ENCODE measurements at places on chromosomes 2 and 18. TPM values are rescaled to one million over a fixed set of nuclear protein-coding genes. Genes with fewer than 3 reads are reported as not detected.

The MERTK gene
- total RNA-seq: 0.07 TPM

The WDPCP gene
- 3.7 TPM for total RNA-seq

The LINC00305 gene
- total RNA-seq: not detected

The ALK gene
- total RNA-seq: not detected

The CHRNG gene
- total RNA-seq: not detected

DNA sequence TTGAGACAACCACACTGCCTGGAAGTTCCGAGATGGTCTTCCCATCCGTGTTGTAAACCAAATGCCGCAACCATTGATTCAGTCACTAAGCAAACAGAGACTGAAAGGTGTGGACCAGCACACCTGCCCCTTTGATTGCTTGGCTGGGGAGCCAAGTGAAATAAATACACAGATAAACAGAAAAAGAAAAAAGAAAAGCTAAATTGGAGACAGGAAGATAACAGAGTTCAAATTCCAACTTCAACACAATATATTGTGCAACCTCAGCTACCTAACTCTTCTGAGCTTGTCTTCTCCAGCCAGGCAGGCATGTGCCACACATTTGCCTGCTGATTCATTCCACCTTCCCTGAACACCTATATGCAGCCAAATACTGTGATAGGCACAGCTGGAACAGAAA is 110.9 kb downstream of the PID1 start:
- peak; percentile 24 for DNase-seq

GRCh38 chr18:55503167-55503820 is 84.7 kb downstream of the TCF4 start:
- DNase-seq: no peak

DNA sequence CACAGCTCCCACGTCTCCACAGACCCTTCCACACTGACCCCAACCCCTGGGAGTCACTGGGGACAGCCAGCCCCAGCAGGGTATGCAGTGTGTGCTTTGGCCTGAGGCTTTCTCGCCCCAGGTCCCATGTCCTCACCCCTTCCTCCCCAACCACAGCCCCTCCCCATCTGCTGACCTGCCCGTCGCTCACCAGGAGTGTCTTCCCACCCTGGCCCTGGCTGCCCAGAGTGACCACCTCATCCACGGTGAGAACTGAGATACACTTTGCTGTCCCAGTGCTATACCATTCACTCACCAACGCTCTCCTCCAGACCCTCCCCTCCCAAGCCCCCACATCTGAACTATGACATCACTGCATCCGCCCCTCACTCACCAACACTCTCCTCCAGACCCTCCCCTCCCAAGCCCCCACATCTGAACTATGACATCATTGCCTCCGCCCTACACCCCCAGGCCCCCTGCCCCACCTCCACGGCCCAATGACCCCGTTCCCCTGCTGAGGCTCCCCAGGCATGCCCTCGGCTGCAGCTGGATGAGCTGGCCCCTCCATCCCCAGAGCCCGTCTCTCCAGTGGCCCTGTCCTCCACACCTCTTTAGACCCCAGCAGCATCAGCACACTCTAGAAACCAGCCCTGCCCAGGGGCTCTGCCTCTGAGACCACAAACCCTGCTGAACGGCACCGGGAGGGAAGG is 55.2 kb downstream of the ANKMY1 start:
- DNase-seq: no peak

- DNase-seq: no peak
These were observed 7.3 kb upstream of the CHN1 start for GRCh38 chr2:175012516-175012915.

DNA sequence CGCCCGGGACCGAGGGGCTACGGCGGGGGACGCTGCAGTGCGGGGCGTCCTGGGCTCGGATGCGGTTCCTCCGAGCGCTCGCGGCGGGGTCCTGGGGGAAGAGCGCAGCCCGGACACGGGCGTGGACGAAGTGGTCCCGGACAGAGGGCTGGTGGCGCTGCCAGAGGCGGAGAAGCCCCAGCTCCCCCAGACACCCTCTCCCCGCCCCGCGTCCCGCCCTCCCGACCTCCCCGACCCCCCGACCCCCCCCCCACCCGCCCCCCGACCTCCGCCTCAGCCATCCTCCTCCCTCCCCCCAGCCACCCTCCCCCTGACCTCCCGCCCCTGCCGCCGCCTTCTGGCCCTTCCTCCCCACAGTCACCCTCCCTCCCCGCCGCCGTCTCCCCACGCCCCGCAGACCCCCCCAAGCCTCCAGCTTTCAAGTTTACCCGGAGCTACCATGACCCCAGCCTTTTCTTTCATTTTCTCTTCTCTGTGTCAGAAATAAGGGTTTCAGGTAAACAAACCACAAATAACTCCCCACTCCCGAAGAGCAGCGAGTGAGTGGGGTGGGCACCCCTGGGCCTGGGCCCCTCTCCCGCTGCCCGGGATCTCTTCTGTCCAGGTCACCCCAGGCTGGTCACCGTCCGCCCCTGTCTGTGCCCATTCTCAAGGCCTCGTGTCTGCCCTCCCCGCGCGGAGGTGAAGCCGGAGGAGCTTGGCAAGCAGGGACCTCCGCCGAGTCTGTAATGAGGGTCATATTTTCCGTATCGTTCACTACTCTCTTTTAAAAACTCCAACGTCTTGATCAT is 5.1 kb downstream of the NFATC1 start:
- no peak for DNase-seq

- DNase-seq: no peak
These were observed 44.3 kb upstream of the KCNG2 start for GRCh38 chr18:79753391-79753851.

DNA sequence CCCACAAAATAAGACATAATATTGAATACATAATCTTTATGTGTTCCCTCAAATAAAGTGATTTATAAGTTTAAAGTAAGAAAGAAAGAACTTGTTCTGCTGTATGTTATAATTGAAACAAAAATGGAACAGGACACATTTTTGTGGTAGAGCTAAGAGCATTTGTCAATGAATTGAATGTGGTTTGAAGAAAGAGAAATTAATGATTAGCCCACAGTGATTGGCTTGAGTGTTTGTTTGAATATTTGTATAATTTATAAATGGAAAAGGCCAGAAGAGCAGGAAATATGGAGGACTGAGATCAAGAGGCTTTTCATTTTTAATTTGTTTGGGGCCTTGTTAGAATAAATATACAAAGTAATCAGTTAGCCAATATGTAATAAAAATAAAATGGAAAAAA is 395.1 kb upstream of the CDH19 start:
- no peak for DNase-seq

- peak; percentile 1 for DNase-seq
These were observed 1208.8 kb upstream of the LRRTM1 start for GRCh38 chr2:81513328-81513727.

DNA sequence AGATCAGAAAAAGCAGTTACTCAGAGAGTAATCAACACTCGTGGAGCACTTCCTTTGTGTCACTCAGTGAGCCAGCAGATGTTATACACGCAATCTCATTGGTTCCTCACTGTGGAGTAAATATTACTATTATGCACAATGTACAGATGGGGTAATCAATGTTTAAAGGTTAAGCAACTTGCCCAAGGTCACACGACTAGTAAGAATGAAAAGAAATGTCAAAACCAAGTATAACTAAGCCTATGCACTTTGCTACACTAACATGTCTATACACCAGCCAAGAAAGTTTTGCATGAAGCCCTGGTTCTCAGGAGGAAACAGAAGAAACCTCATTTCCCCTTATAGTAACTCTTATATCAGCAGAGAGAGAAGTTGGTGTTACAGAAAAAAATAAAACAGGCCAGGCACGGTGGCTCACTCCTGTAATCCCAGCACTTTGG is 5.4 kb downstream of the METTL21A start:
- DNase-seq: no peak

- DNase-seq: no peak
These were observed 3.5 kb upstream of the ILKAP start for GRCh38 chr2:238207006-238207405.

GRCh38 chr18:49692906-49693716 is 120.2 kb downstream of the ACAA2 start:
- no peak for DNase-seq

- DNase-seq: no peak
These were observed 15.3 kb downstream of the NMUR1 start for GRCh38 chr2:231514951-231515297.

DNA sequence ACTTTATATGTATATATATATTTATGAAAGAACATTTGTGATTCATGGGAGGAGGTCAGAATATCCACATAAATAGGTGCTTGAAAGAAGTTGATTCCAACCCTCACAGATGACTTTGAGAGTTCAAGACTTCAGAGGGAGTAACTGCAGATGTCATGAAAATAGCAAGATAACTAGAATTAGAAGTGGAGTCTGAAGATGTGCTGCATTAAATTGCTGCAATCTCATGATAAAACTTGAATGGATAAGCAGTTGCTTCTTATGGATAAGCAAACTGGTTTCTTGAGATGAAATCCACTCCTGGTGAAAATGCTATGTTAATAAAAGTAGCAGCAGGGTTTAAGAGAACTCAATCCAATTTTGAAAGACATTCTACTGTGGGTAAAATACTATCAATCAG is 40.2 kb downstream of the G6PC2 start:
- DNase-seq: no peak

DNA sequence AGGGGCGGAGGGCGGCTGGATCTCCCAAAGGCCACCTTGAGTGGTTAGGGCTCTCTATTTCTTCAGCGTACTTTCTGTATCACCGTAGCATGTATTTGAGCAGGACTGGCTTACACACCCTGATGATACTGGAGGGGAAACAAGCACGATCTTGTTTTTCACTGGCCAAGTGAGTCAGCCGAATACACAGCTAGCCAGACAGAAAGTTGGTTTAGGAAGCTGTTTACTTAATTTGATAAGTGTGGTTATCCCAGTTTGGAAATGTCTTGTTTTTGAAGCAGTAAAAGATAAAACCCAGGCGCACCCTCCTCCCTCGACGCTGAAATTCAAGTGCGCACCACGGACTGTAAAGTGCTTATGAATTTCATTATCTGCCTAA is 582 bp downstream of the RIOK3 start:
- peak; percentile 82 for DNase-seq

DNA sequence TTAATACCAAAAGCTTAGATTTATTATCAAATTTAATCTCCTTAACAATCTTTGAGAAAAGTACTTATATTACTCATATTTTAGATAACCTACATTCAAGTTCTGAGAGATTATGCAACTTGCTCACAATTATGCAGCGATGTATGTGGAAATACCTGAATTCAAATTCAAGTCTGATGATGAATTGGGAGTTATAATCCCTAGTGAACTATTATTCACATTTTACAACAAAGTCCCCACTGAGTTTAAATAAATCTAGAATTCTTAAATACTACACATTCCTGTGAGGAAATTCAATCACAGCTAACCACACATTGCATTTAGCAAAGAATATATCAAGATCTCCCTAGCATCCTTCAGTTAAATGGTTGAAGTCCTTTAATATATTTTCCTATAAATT is 278.4 kb downstream of the NOL4 start:
- no peak for DNase-seq

DNA sequence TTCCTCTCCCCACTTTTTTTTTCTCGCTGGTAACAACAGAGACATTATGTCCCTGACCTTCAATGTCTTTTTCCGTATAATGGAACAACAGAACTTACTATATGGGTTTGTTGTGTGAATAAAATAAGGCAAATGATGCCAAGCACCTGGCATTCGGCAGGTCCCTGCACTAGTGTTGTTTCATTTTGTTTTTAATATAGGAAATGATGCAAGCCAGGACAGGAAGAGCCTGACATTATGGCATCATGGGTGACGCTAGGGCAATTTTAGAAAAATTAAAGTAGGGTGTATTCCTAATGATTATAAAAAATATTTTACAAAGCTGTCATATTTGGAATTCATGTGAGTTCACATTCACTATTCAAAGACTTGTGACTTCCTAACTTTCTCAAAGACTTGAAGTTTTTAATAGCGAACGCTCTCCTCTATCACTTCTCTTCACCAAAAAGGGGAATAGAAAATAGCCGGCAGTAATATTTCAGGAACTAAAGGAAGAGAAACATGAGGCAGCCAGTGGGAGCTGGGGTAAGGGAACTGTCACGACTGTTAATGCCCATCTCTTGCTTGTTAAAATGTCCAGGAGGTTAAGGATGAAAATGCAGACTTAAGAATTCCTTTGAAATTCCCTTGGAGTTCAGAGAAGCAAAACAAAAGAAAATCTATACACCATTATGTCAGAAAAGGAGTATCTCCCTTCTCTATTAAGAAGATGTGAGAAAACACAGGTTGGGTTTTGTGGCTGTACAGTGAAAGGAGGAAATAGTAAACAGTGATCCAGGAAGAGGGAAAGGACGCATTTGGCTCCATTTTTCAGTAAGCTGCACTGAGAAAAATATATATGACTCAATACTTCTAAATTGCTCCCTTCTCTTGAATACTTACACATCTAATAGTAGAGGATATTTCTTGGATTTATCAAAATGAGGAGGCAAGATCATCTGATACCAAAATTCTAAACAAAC is 60.2 kb downstream of the DPP4 start:
- no peak for DNase-seq

- DNase-seq: no peak
These were observed 1.0 kb downstream of the DARS1 start for GRCh38 chr2:135984199-135985017.

- DNase-seq: no peak
These were observed 85.5 kb downstream of the MALT1 start for GRCh38 chr18:58756596-58757240.

- peak; percentile 12 for DNase-seq
These were observed 1143.6 kb upstream of the ACVR2A start for GRCh38 chr2:146701183-146701582.

DNA sequence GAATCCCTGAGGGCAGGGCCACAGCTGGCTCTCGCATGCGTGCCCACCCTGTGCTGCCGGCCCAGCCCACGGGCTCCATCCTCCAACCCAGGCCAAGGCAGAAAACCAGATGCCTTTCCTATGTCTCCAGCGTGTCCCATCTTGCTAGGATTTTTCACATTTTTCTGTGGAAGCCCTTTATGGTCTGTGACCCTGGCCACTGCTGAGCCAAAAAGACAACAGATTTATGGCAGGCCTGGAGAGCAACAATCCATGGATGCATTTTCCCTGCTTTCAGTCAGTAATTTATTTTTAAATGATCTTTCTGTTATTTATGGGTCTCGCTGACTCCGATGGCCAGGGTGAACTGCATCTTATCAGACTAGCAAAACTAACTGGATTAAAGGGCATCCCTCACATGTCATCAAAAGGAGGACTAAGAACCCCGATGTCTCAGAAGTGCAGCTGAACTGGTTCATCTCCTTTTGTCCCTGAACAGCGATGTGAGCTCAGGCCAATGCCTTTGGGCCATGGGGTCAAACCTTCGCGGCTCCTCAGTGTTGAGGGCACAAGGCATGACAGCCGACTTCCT is 346.0 kb downstream of the CYRIA start:
- no peak for DNase-seq
